Erythroblast (primary cell): ENCODE measurements at places on chromosomes 5 and 9.

- no peak for DNase-seq
Observed at GRCh38 chr5:10550222-10550995, 13.5 kb upstream of the ANKRD33B start.

DNA sequence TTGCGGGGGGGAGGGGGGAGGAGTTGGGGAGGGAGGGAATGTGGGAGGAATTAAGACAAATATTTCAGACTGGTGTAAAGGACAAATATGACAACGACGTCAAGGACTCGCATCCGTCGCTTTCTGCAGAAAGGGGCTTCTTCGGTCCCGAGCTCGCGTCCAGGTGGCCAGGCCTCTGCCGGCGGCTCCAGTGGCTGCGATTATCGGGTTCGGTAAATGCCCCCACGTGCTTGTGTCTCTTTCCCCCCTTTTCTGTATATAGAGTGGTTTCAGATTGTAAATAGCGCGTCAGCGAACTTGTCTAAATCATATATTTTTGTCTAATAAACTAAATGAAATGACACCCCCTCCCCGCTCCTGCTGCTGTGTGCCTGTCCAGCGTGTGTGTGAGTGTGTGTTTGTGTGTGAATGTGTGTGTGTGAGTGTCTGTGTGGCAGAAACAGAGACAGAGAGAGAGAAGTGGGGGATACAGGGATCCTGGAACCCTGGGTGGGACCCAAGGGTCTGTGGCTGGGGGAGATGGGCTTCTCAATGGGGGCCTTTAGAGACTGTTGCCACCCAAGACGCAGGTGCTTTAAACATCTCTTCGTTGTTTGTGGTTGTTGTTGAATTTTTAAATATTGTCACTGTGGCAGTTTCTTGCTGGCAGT, 5.6 kb downstream of the IRX1 start:
- DNase-seq = no peak

DNA sequence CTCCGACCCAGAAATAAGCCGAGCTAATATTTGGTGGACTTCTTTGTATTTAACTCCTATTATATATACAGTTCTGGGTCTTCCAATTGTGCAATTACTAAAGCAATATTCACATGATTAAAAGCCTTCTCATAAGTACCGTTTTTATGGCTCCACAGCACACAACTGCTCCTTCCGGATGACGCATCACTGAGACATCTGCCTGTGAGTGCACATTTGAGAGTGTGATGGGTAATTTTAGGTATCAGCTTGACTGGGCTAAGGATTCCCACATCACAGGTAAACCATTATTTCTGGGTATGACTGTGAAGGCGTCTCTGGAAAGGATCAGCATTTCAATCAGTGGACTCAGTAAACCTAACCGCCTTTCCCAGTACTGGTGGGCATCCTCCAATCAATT, 77.5 kb upstream of the SYK start:
- DNase-seq = no peak

DNA sequence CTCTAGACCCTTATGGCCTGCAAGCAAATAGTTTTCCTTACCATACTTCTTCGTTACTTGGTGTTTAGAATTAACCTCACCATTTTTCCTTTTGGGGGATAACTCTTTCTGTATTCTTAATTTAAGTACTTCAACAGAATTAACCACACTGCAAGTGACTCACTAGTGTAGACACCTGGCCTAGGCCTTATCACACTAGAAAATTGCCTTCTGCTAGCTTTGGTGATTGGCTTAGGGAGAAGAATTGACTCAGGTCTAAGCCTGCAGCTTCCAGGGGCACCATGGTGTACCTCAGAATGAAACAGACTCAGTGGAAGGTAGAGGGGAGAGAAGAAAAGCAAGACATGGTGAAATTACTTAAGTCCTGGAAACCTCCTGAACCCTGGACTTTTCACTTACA, 112.8 kb upstream of the HMHB1 start:
- DNase-seq = no peak
